ENCODE measurements at places on chromosomes 7 and 10. TPM values are rescaled to one million over a fixed set of nuclear protein-coding genes. Genes with fewer than 3 reads are reported as not detected.

Gene FAM171A1
- 42.1 TPM for total RNA-seq

Gene LRRC17
- 299 TPM for total RNA-seq

Gene STAG3
- total RNA-seq = 2.1 TPM

Gene PRKCQ
- total RNA-seq = 6.2 TPM

Gene PNLIP
- total RNA-seq = 0.11 TPM

- no peaks in the 10 kb centered on the region for H3K27me3 ChIP-seq
- H3K27ac ChIP-seq = no peak overlapping the region
- H3K36me3 ChIP-seq = no peaks in the 10 kb centered on the region
- H3K4me1 ChIP-seq = no peaks in the 10 kb centered on the region
Observed at GRCh38 chr10:94936721-94937120, 1.7 kb upstream of the CYP2C9 start.

- DNase-seq = peak; percentile 81
- H3K27ac ChIP-seq = no peak overlapping the region
- no peak overlapping the region for H3K4me3 ChIP-seq
- H3K27me3 ChIP-seq = no peaks in the 10 kb centered on the region
- peaks cover 31% of the 10 kb centered on the region for H3K4me1 ChIP-seq
- no peaks in the 10 kb centered on the region for H3K36me3 ChIP-seq
Observed at GRCh38 chr7:45215601-45216062, 58.0 kb downstream of the RAMP3 start.

DNA sequence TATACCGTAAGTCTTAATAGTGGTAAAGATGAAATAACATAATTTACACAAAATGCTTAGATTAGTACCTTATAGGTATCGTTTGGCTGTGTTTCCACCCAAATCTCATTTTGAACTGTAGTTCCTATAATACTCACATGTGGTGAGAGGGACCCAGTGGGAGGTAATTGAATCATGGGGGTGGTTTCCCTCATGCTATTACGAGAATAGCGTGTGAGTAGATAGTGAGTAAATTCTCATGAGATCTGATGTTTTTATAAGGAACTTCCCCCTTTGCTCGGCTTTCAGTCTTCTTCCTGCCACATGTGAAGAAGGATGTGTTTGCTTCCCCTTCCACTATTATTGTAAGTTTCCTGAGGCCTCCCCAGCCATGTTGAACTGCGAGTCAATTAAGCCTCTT, 426.3 kb upstream of the POT1 start:
- DNase-seq = no peak
- H3K4me3 ChIP-seq = no peak overlapping the region
- no peaks in the 10 kb centered on the region for H3K27me3 ChIP-seq
- H3K36me3 ChIP-seq = no peaks in the 10 kb centered on the region
- H3K4me1 ChIP-seq = no peaks in the 10 kb centered on the region

GRCh38 chr10:123496996-123497660, 169.0 kb upstream of the GPR26 start:
- H3K27me3 ChIP-seq = peaks cover 3% of the 10 kb centered on the region
- peaks cover 12% of the 10 kb centered on the region for H3K4me1 ChIP-seq
- no peak overlapping the region for H3K4me3 ChIP-seq
- no peak overlapping the region for H3K27ac ChIP-seq

DNA sequence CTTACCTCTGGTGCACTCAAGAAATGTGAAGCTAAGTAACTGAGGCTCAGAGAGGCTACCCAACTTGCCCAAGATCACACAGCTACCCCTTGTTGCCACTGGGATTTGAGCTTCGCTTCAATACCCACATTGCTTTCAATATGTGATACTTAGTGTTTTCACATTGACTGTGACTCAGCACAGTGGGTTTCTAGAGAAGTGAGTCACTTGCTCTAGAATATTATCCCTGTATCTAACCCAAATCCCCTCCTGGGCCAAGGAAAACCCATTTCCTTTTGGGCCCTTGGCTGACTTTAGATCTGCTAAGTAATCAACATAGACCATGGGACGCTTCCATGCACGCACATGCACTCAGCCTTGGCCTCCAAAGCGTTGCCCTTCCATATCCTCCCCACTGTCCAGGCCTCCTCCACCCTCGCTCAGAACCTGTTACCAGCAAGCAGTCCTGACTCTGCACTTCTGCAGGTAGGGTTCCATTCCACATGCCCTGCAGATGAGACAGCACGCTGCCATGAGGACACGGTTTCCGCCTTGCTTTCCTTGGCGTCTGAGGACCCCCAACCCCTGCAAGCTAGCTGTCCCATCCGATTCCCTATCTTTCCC, 87.7 kb upstream of the CHST15 start:
- DNase-seq = no peak
- no peaks in the 10 kb centered on the region for H3K36me3 ChIP-seq
- H3K27ac ChIP-seq = no peak overlapping the region
- H3K4me3 ChIP-seq = no peak overlapping the region

DNA sequence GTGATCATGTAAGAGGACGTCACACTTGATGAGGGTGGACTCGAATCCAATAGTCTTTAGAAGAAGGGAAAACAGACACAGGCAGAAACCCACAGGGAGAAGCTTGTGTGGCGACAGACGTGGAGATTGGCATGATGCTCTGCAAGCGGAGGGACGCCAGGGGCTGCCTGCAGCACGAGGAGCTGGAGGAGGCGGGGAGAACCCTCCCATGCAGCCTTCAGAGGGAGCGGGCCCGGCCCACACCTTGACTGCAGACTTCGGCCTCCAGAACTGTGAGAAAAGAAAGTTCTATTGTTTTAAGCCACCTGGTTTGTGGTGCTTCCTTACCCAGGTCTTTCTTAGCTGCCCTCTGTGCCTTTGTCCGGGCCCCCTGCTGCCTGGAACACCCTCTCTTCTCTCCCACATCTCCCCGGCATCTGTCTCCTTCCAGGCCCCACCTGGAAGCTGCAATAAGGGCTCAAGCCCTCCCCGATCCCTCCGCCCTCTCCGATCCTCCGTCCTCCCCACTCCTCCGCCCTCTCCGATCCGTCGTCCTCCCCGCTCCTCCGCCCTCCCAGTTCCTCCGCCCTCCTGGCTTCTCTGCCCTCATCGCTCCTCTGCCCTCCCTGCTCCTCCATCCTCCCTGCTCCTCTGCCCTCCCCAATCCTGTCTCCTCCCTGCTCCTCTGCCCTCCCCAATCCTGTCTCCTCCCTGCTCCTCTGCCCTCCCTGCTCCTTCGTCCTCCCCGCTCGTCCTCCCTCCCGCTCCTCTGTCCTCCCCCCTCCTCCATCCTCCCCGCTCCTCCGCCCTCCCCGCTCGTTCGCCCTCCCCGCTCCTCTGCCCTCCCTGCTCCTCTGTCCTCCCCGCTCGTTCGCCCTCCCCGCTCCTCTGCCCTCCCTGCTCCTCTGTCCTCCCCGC, 17.4 kb upstream of the PRKAG2 start:
- H3K4me1 ChIP-seq = peaks cover 7% of the 10 kb centered on the region
- DNase-seq = no peak
- H3K4me3 ChIP-seq = no peak overlapping the region
- no peak overlapping the region for H3K27ac ChIP-seq
- H3K36me3 ChIP-seq = no peaks in the 10 kb centered on the region

- no peaks in the 10 kb centered on the region for H3K27me3 ChIP-seq
- peaks cover 87% of the 10 kb centered on the region for H3K36me3 ChIP-seq
- H3K27ac ChIP-seq = no peak overlapping the region
Observed at GRCh38 chr7:151238924-151239836, 6.9 kb downstream of the CHPF2 start.

DNA sequence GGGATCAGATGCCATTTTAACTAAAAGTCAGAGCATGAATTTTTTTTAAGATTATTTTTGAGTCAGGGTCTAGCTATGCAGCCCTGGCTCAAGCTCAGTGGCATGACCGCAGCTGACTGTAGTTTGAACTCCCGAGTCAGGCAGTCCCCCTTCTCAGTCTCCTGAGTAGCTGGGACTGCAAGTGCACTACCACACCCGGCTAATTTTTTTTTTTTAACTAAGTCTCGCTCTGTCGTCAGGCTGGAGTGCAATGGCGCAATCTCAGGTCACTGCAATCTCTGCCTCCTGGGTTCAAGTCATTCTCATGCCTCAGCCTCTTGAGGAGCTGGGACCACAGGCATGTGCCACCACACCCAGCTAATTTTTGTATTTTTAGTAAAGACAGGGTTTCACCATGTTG, 7.8 kb downstream of the TAS2R41 start:
- no peaks in the 10 kb centered on the region for H3K4me1 ChIP-seq
- no peak overlapping the region for H3K27ac ChIP-seq
- no peaks in the 10 kb centered on the region for H3K27me3 ChIP-seq
- H3K36me3 ChIP-seq = no peaks in the 10 kb centered on the region
- no peak overlapping the region for H3K4me3 ChIP-seq
- no peak for DNase-seq

DNA sequence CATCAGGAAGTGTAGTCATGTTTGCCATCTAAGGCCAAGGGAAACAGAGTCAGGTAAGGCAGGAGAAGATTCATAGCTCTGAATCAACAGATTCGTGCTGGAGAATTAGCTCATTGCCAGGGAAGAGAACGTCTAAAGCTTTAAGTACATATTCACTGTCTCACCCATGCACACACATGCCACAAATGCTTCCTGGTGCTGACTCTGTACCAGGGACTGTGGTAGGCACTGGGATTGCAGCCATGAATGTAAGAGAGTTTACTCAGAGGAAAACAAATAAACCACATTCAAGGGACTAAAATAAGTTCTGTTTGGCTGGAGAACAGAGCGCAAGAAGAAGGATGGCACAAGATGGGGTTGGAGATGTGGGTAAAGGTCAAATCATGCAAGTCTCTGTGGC, 89.8 kb upstream of the HPS1 start:
- H3K4me1 ChIP-seq = no peaks in the 10 kb centered on the region
- no peak overlapping the region for H3K4me3 ChIP-seq
- H3K27me3 ChIP-seq = no peaks in the 10 kb centered on the region
- no peaks in the 10 kb centered on the region for H3K36me3 ChIP-seq
- no peak overlapping the region for H3K27ac ChIP-seq

GRCh38 chr10:129760416-129760815, 203.7 kb downstream of the EBF3 start:
- H3K27me3 ChIP-seq = peaks cover 6% of the 10 kb centered on the region
- DNase-seq = no peak
- peaks cover 47% of the 10 kb centered on the region for H3K4me1 ChIP-seq
- H3K27ac ChIP-seq = no peak overlapping the region

DNA sequence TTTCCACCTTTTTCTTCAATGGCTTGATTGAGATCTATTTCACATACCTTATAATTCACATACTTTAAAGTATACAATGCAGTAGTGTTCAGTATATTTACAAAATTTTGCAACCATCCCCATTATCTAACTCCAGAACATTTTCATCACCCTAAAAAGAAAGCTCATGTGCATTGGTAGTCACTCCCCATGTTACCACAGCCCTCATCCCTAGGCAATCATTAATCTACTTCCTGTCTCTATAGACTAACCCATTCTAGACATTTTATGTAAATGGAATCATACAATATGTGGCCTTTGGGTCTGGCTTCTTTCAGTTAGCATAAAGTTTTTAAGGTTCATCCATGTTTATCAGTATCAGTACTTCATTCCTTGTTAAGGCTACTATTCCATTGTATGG, 214.2 kb downstream of the WDR11 start:
- no peaks in the 10 kb centered on the region for H3K36me3 ChIP-seq
- no peak overlapping the region for H3K27ac ChIP-seq
- no peaks in the 10 kb centered on the region for H3K27me3 ChIP-seq
- no peak for DNase-seq

DNA sequence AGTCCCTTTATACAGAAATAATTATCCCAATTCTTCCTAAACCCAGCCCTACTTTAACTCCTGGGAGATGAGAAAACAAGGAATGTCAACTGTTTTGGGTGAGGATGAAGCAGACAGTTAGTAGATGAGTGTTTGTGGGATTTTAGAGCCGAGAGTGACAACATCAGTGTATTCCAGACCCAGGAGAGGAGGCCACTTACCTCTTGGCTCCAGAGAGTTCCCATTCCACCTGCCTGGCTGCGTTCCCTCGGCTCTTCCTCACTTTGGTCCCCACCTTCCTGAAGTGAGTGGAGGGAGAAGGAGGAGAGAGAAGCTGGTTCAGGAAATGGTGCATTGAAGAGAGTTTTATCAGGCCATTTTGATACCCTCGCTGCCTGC, 579 bp downstream of the KEL start:
- no peak overlapping the region for H3K4me3 ChIP-seq
- no peaks in the 10 kb centered on the region for H3K27me3 ChIP-seq
- H3K4me1 ChIP-seq = no peaks in the 10 kb centered on the region
- H3K27ac ChIP-seq = no peak overlapping the region

GRCh38 chr10:34152434-34152833, 662.7 kb downstream of the PARD3 start:
- no peak overlapping the region for H3K4me3 ChIP-seq
- DNase-seq = no peak

GRCh38 chr7:30148951-30149459, 14.2 kb downstream of the MTURN start:
- no peaks in the 10 kb centered on the region for H3K27me3 ChIP-seq
- DNase-seq = no peak
- H3K4me1 ChIP-seq = no peaks in the 10 kb centered on the region
- H3K36me3 ChIP-seq = peaks cover 27% of the 10 kb centered on the region
- no peak overlapping the region for H3K27ac ChIP-seq
- H3K4me3 ChIP-seq = no peak overlapping the region

GRCh38 chr10:78280604-78281003, 246.9 kb downstream of the RPS24 start:
- no peak for DNase-seq
- H3K4me1 ChIP-seq = peaks cover 29% of the 10 kb centered on the region
- no peaks in the 10 kb centered on the region for H3K27me3 ChIP-seq
- H3K27ac ChIP-seq = no peak overlapping the region
- H3K36me3 ChIP-seq = no peaks in the 10 kb centered on the region

GRCh38 chr7:2645274-2645868, 13.6 kb downstream of the TTYH3 start:
- peaks cover 50% of the 10 kb centered on the region for H3K4me1 ChIP-seq
- H3K36me3 ChIP-seq = peaks cover 84% of the 10 kb centered on the region
- H3K27me3 ChIP-seq = no peaks in the 10 kb centered on the region
- no peak overlapping the region for H3K4me3 ChIP-seq

DNA sequence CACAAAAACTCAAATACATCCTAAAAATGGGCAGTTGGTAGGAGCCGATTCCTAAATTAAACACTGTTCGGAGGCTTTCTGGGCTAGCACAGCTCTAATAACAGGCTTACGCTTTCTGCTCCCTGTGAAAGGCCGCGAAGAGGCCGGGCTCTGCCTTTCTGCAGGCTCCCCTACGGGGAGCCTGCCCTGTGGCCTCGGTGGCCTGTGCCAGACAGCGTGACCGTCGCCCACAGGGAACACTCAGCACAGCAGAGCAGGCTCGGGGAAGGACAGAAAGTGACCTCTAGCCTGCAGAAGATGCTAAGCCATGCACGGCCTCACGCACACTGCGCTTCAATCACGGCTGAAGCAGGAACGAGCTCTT, 64.2 kb downstream of the DIP2C start:
- no peaks in the 10 kb centered on the region for H3K27me3 ChIP-seq
- peaks cover 28% of the 10 kb centered on the region for H3K36me3 ChIP-seq
- H3K27ac ChIP-seq = peak overlapping the region; percentile 67

DNA sequence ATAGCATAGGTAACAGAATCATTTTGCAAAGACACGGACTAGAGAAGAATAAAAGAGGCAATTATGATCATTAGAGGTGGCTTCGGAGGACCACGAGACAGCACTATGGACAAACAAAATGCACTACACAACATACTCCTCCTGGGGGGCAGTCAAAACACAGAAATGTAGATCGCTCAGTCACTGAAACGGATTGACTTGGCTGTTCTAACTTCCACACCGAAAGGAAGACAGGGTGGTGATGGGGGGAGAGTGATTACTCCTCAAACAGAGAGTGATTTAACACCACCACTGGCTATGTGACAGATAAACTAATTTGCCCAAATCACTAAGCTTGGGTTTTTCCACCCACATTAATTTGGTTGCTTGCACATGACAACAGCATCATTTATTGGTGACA, 14.1 kb upstream of the PPA1 start:
- peaks cover 5% of the 10 kb centered on the region for H3K4me1 ChIP-seq
- H3K4me3 ChIP-seq = no peak overlapping the region
- no peaks in the 10 kb centered on the region for H3K36me3 ChIP-seq
- no peak for DNase-seq
- no peaks in the 10 kb centered on the region for H3K27me3 ChIP-seq
- H3K27ac ChIP-seq = no peak overlapping the region
